KBM-7 (cell line): ENCODE measurements at places on chromosomes 12 and 14.

- DNase-seq = peak; percentile 85
Observed at GRCh38 chr12:92987362-92987761, 58.3 kb upstream of the EEA1 start.

- peak; percentile 46 for DNase-seq
Observed at GRCh38 chr14:34075042-34075744, 124.3 kb upstream of the EGLN3 start.

- DNase-seq = no peak
Observed at GRCh38 chr12:20486233-20486632, 117.9 kb downstream of the PDE3A start.

GRCh38 chr12:40146800-40147797 is 41.2 kb upstream of the SLC2A13 start:
- peak; percentile 45 for DNase-seq

DNA sequence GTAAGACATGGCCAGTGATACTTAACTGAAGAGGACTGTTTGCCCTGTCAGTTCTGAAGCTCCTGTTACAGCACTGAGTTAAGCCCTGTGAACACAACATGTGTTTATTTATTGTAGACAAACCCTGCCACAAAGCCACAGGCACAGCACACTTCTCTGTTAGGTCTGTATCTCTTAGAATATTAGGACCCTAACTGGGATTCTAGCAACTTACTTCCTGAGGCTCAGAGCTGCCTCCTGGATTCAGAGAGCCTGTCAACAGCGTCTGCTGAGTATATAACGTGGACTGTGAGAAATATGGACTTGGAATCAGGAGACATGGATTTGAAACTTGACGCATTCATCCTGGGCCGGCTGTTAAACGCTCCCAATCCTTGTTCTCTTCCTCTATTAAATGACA is 135.0 kb upstream of the HIF1A start:
- DNase-seq = no peak

DNA sequence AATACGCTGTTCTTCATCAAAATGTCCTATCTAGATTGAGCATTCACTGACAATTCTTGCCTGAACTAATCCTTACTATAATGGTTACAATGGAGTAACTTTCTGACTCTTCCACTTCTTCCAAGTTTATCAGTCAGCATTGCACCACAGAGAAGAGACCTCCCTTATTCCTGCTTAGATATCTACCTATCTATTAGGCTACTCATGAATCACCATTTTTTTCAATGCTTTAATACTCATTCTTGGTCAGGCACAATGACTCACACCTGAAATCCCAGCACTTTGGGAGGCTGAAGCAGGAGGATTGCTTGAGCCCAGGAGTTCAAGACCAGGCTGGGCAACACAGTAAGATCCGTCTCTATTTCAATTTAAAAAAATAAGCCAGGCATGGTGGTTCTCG is 39.3 kb downstream of the RPS6KA5 start:
- DNase-seq = no peak

GRCh38 chr12:121446750-121447149 is 46.8 kb downstream of the RNF34 start:
- DNase-seq = no peak

- peak; percentile 32 for DNase-seq
Observed at GRCh38 chr12:32005496-32006125, 46.4 kb downstream of the RESF1 start.

- no peak for DNase-seq
Observed at GRCh38 chr12:97520106-97520505, 57.5 kb downstream of the RMST start.

- no peak for DNase-seq
Observed at GRCh38 chr12:104452087-104452486, 4.7 kb upstream of the CHST11 start.

- peak; percentile 27 for DNase-seq
Observed at GRCh38 chr14:59189091-59189785, 771 bp downstream of the DAAM1 start.

DNA sequence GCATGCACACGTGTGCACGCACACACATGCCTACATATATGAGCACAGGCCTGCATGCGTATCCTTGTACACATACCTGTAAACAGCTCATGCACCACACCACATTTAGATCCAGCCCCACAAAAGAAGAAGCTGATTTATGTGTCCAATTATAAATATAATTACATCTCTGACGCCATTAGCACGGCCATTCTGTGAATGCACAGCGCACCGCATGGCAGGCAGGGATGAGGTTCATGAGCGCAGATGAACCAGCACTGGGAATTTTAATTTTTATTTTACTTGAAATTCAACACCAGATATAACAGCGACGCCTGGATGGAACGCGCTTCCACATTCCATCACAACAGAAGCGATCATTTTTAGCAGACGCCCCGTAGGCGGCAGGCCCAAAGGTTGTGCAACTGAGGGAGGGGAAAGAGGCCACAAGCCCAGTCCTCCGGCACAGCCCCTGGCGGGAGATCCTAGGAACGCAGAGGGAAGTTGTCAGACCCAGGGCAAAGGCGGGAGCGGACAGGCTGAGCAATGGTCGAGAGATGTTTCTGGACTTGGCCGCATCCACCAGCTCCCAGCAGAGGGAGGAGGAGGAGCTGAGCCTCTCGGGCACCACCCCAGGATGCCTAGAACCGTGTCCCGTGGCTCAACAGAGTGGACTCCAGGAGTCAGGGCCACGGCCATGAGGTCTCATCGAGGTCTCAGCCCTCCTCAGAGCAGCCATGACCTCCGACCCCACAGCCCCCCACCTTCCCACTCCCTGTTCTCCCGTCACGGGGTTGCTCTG is 37.9 kb upstream of the GALNT9 start:
- DNase-seq = no peak

- no peak for DNase-seq
Observed at GRCh38 chr12:91590966-91591638, 408.5 kb upstream of the DCN start.

DNA sequence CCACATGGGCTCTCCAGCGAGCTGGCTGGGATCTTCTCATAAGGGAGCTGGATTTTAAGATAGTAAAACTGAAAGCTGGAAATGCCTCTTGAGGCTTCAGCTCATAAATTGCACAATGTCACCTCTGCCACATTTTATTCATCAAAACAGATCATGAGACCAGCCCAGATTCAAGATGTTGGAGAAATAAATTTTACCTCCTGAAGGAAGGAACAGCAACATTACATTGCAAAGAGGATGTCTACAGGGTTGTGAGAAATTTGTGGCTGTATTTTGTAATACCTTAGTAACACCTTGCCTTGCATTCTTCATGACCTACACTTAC is 43.1 kb upstream of the KRR1 start:
- no peak for DNase-seq

- DNase-seq = peak; percentile 89
Observed at GRCh38 chr12:93098077-93098476, 169.0 kb upstream of the EEA1 start.
